ENCODE measurements at places on chromosomes 1 and 21. TPM values are rescaled to one million over a fixed set of nuclear protein-coding genes. Genes with fewer than 3 reads are reported as not detected.

RGS8 gene
- not detected for total RNA-seq

GJA9 gene
- not detected for total RNA-seq

RSPO1 gene
- not detected for total RNA-seq

DISP3 gene
- 2.3 TPM for total RNA-seq

- no peaks in the 10 kb centered on the region for H3K36me3 ChIP-seq
- DNase-seq: no peak
- H3K4me1 ChIP-seq: peaks cover 7% of the 10 kb centered on the region
- H3K27me3 ChIP-seq: peaks cover 4% of the 10 kb centered on the region
Measured at GRCh38 chr1:15382601-15383518, 26.8 kb upstream of the EFHD2 start.

- no peaks in the 10 kb centered on the region for H3K4me1 ChIP-seq
- no peak overlapping the region for H3K4me3 ChIP-seq
- no peak for DNase-seq
- H3K36me3 ChIP-seq: no peaks in the 10 kb centered on the region
- peaks cover 12% of the 10 kb centered on the region for H3K27me3 ChIP-seq
Measured at GRCh38 chr1:36920801-36921405, 113.4 kb downstream of the GRIK3 start.

DNA sequence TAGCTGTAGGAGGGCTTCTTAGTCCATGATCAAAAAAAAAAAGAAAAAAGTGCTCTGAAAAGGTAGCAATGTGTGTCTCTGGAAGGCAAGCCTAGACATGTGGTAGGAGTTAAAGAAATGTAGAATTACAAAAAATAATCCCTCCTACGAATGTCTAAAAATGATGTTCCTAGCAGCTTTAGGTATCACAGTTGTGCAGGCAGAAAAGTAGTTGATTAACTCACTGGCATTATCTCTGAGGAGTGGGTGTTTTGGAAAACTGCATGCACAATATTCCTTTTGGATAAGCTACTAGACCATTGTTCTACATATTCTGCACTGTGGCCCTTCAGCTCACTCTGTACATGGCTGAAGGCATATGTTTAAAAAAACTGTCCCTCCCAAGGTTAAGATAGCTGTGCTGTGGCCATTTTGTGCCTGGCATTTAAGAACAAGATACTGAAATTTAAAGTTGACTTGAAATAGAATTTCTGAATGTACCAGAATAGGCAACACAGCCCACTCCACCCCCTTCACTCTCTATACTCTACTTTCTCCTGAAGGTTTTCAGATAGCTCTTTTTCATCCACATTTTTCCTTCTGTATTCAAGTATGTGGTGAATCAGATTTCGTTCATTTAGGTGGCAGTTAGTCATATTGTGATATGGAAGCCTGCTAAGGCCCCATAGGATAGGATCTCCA, 463.9 kb upstream of the LRRC7 start:
- H3K4me3 ChIP-seq: no peak overlapping the region
- no peaks in the 10 kb centered on the region for H3K27me3 ChIP-seq
- H3K36me3 ChIP-seq: no peaks in the 10 kb centered on the region
- no peak for DNase-seq

DNA sequence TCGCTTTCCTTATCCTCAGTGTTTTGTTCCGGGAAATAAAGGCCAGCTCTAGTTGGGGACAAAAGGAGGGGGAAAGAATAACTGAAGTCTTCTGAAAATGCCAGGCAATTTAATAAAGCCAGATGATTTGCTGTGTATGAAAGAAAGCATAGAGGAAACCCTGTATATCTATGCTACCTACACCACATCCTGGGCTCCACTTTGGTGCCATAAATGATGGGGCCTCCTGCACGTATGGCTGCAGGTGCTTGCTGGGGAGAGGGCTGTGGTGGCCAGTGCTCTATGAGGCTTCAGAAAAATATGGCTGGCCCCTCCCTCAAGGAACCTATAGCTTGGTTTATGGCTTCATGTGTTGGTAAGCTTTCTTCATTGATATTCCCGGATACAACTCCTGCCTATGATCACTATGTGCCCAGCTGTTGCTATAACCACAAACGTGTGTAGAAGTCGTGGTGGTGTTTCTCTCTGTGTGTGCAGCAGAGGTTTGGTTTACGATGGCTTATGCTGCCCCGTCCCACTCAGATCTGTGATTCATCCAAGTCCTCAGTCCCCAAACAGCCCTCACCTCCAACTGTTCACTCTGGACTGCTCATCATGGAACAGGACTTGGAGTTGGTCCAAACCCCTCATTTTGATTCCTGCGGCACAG, 59.5 kb downstream of the BACE2 start:
- no peaks in the 10 kb centered on the region for H3K27me3 ChIP-seq
- no peak overlapping the region for H3K4me3 ChIP-seq
- H3K4me1 ChIP-seq: peaks cover 49% of the 10 kb centered on the region
- H3K36me3 ChIP-seq: no peaks in the 10 kb centered on the region
- no peak for DNase-seq

DNA sequence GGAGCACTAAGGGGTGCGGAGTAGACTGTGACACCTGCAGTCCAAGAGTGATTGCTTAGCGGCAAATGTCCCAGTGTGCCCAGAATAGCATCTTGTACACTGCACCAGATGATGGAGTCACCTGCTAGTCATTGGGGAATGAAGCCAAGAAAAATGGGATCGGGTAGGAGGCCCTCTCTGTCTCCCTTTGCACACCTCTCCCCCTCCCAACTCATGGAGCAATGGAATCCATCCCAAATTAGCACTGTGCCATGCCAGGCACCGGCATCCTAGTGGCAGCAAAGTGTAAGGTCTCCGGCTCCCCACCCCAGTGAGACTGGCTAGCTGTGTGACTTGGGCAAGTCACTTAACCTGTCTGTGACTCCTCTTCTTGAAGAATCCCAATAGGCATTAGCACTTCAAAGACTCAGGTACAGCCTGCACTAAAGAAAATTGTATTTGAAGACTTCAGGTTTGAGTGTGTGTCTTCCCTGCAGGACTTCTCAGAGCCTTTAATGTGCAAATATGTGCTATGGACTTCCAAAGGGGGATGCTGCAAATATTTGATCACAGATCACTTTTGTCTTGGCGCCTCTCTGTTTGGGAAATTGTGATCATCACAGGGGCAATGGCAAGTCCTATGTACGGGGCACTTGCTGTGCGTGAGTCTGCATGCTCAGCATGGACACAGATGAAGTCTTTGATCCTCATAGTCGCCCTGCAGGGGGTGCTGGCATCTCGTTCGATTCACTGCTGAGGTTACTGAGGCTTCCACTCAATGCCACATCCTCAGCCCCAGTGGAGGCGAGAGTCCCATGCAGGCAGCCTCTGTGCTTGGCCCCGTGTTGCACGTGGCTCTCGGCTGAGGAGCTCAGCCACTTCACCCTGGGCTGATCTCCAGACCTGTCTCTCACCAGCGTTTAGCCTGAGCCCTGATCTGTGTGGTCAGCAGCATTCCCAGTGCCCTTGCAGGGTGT, 272.9 kb upstream of the C1orf174 start:
- no peaks in the 10 kb centered on the region for H3K27me3 ChIP-seq
- DNase-seq: no peak
- no peaks in the 10 kb centered on the region for H3K36me3 ChIP-seq
- no peaks in the 10 kb centered on the region for H3K4me1 ChIP-seq
- H3K27ac ChIP-seq: no peak overlapping the region

- H3K4me1 ChIP-seq: no peaks in the 10 kb centered on the region
- no peaks in the 10 kb centered on the region for H3K36me3 ChIP-seq
- DNase-seq: no peak
- no peak overlapping the region for H3K4me3 ChIP-seq
- H3K27ac ChIP-seq: no peak overlapping the region
Measured at GRCh38 chr1:61277121-61277690, 194.8 kb downstream of the NFIA start.

DNA sequence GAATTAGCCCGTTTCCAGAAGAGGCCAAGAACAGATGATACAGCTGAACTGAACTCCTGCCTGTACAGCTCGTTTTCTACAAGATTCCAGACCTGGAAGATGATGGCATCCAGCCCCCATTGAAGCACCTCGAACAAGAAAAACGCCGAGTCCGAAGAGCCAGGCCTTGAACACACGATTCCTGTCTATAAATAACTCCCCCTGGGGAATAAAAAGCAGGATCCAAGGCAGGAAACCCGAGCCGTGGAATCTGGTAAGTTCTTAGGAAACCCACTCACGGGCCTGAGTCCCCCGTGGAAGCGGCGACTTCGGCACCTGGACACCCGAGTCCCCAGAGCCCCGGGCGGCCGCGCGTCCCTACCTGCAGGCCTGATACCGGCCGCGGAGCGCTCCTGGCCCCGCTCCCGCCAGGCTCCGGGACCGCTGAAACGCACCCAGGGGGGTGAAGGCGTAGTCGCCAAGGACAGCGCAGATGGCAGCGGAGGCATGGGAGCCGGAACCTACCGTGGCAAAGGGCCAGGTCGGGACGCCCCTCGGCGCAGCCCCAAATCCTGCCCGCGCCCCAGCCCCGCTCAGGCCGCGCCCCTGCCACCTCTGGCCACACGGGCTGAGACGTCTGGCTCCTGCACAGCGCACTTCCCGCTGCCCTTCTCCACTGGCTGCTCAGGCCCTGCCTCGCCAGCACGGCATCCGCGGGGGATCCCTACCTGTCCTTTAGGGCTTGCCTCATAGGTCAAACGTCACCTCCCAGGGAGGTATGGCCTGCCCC, 14.0 kb upstream of the HLCS start:
- H3K36me3 ChIP-seq: no peaks in the 10 kb centered on the region
- H3K4me1 ChIP-seq: peaks cover 16% of the 10 kb centered on the region
- DNase-seq: peak; percentile 41
- H3K27ac ChIP-seq: no peak overlapping the region
- peak overlapping the region; percentile 36 for H3K4me3 ChIP-seq
- H3K27me3 ChIP-seq: no peaks in the 10 kb centered on the region

Measured in B cell (primary cell).